ENCODE measurements at places on chromosomes 13 and 19.
A peak's percentile ranks its signal among the peaks of the same experiment; 100 is the strongest.

DNA sequence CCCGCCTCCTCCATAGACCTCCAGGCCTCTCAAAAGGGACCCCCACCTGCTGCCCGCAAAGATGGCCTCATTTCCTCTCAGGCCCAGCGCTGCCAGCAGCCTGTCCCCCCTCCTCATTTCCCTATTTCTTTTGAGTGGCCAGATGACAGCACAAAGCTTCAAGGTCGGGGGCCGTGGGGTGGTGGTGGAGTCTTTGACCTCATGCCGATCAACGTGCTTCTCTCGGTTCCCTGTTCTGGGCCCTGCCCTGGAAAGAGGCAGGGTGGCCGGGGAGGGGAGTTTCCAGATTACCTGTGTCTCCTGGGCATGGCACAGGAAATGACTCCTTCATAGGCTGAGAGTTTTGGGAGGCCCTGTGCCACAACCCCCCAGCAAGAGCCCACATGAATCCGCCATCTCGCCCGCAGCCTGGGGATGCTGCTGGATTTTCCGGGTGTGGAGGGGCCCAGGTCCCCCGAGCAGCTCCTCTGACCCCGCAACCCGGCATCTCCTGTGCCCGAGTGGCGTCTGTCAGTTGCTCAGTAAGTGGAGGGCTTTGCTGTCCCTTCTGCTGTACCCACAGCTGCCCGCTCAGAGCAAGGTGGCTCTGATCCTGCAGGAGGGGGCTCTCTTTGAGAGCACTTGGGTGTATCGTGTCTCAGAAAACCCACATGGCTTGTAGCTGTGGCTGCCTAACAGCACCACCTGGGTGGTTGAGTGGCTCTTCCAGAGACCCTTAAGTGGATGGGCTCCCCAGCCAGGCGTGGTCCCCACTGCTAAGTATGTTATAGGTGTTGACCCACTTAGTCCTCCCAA is 139.4 kb downstream of the SIPA1L3 start:
- no peak for DNase-seq

GRCh38 chr13:46071590-46072249 is 19.2 kb upstream of the ZC3H13 start:
- no peak for DNase-seq

DNA sequence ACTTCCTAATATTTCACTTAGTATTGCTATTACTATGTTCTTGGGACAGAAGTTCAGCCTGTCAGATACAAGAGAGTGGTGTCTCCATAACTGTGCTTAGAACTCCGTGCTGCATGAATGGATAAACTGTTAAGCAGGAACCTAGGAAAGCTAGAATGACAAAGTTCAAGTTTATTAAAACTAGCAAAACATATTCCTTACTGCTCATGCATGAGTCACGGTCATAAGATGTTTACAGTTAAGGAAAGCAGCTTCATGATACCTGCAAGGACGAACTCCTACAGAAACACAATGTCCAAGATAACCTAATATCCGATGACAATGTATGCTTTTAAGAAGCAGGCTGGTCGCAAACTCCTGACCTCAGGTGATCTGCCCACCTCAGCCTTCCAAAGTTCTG is 6.0 kb upstream of the ZNF765 start:
- DNase-seq = no peak

GRCh38 chr19:53786744-53787143 is 37.4 kb downstream of the NLRP12 start:
- no peak for DNase-seq

DNA sequence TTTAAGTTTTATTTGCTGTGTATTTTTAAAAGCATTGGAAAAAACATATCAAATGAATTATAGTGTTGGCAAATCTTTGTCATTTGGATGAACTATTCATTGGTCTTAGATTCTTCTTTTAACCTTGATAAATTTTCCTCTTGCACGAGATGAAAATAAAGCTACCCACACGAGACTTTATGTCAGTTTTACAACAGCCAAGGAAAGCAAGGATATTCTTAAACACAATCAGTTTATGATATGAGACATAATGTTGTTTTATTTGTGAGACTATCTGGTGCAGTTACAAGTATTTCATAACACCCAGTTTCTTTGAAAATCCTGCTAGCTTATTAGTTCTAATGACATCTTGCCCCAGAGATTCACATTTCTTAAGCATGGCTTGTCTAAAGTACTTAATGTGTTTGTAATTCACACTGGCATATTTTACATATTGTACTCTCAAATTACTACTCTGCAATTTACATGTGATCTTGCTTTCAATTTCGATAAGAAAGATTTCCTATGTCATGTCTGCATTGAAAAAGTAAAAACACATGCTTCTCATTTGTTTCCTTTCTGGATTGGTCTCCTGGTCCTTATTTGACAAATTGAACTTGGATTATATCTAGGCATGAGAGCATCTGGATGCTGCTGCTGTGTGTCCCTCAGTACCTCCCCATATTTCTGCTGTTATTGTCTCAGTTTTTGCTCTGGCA is 955.5 kb upstream of the PCDH9 start:
- no peak for DNase-seq

- DNase-seq = no peak
Measured at GRCh38 chr13:91291078-91291477, 56.4 kb upstream of the MIR17HG start.

DNA sequence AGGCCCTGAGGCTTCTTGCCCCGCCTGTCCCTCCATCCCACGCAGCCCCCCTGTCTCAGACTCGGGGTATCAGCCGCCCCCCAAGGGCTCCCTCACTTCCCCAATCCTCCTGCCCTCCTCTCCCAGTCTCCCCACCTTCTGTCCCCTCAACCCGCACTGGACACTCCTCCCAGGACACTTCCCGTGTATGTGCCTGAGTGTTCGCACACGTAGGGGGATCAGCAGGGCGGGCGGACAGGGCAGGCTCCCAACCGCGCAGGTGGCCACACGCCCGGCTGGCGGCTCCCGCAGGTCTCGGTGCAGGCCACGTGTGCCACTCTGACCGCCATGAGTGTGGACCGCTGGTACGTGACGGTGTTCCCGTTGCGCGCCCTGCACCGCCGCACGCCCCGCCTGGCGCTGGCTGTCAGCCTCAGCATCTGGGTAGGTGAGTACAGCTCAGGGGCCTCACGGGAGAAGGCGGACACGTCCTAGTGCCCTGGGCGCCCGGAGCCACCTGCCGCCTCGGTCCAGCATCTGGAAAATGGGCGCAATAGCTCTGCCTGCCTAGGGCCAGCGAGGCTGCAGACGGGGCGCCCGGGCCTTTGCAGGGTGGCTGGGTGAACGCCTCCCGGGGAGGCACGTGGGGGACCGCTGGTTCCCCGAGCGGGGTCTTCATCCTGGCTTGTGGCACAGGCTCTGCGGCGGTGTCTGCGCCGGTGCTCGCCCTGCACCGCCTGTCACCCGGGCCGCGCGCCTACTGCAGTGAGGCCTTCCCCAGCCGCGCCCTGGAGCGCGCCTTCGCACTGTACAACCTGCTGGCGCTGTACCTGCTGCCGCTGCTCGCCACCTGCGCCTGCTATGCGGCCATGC is 2.3 kb downstream of the KISS1R start:
- DNase-seq = no peak

DNA sequence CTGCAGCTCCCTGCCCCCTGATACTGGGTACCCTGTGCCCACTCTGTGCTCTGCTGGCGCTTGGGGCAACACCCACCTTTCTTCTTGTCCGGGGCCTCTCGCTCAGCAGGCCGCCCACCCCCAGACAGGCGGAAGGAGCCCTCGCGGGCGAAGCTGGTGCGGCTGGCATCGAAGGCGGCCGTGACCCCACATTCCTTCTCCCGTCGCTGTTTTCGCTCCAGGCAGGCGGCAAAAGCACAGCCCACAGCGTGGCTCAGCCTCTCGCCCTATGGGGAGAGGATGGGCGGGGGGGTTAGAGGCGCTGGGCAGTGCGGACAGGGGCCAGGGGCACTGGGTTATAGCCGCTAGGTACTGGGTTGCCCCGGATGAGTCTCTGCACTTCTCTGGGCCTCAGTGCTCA is 13.3 kb downstream of the NUMBL start:
- no peak for DNase-seq

GRCh38 chr19:57934820-57935665 is at the start of gene ZNF418:
TSS of gene ZNF418 (minus strand) at chr19:57935402. CDS start at chr19:57933822, 1,580 bp downstream.
- peak; percentile 56 for DNase-seq

GRCh38 chr19:8438236-8438635 is 6.5 kb upstream of the HNRNPM start:
- DNase-seq = no peak

DNA sequence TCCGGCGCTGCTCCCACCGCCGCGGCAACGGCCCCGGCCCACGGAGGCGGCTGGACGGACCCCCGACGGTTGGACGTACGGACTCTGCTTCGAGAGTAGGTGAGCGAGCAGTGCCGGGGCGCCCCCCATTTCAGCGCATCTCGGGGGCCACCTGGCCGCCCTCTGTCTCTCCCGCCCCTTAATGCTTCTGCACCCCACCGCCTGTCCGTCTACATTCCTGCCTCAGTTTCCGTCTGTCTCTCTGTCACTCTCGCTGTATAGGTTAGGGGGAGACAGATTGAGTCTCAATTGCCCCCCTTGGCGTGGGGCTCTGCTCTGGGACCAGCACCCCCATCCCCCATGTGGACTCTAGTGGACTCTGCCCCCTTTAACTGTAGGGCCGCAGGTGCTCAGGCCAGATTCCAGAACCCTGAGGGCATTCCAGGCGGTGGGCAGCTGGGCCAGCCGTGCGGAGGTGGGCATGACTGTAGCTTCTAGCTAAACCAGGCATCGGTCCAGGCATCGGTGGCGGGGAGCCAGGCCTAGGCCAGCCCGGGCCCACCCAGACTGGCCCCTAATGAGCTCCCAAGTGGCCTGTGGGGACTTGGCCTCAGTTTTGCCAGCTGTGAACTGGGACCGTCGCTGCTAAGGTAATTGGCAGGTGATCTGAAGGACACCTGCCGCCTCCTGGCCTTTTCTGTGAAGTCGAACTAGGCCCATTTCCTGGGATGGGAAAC is 373 bp downstream of the TNFAIP8L1 start:
- DNase-seq = no peak

DNA sequence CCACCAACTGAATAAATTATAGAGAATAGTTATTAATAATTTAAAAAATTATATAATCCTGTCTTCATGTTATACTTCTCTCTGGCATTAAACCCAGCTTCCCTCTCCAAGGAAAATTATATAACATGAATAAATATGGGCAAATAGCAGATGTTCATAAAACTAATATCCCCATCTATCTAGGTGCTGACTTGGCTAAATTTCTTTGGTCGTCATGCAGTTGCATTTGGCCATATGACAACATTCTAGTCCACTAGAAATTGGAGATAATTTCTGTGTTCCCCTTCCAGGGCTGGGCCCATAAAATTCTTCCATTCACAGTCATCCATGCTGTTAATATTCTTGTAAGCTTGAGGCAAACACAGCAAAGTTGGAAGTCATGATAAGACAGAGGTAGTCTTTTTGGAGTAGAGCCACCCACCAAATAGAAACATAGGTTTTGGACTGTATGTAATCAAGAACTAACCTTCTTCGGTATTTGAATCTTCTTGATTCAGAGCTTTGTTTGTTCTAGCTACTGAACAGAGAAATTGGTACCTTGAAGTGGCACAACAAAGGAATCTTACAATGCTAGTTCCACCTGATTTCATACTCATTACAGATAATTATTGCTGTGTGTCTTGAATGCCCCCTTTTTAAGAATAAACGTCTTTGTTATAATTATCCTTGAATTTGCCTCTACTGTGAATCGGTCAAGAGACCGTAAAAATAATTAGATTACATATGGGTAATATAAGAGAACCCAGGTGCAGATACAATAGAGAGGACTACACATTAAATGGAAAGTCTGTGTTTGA is 678.5 kb upstream of the PCDH20 start:
- DNase-seq = no peak

DNA sequence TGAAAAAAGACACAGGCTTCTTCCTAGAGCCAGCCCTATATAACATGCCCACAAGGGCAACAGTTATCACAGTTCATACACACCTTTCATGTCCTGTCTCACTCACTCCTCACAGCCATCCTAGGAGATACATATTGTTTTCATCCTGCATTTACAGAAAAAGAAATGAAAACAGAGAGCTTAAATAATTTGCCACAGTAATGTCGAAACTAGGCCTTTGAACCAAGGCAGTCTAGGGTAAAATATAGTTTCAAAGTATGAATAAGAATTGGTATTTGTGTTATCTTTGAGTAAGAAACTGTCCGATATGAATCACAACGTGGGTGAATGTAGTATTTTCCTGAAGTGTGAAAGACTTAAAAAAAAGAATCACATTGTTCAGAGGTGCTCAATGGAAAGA is 26.8 kb downstream of the CLDN10 start:
- DNase-seq = no peak

DNA sequence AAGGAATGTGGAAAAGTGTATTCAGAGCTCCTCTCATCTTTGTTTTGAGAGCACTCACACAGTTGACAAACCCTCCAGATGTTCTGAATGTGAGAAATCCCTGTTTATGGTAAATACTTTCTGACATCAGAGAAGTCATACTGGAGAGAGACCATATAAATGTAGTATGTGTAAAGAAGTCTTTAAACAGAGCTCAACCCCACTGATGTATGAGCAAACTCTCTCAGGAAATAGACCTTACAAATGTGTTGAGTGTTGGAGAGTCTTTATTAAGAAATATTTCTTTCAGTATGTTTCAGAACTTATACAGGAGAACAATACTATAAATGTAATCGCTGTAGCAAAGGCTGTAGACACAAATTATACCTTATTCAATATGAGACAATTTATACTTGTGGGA is 15.7 kb upstream of the ZNF329 start:
- DNase-seq = no peak

GRCh38 chr13:95228130-95228529 is 73.1 kb downstream of the ABCC4 start:
- no peak for DNase-seq

GRCh38 chr19:38942471-38943181 is 11.9 kb downstream of the MRPS12 start:
- DNase-seq = no peak

DNA sequence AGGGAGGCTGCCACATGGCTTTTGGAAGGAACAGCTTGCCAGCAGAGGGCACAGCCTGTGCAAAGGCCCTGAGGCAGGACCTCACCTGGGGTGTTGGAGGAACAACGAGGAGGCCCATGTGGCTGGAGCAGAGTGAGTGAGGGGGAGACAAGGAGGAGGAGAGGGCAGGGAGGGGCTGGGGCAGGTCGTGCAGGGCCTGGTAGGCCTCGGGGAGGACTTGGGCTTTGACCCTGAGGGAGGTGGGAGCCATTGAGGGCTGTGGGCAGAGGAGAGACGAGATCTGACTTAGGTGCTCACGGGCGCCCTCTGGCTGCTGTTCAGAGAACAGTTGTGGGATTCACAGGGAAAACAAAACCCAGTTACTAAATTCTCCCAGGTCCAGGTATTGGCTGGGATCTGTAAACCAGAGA is 25.2 kb downstream of the ZNRF4 start:
- no peak for DNase-seq

DNA sequence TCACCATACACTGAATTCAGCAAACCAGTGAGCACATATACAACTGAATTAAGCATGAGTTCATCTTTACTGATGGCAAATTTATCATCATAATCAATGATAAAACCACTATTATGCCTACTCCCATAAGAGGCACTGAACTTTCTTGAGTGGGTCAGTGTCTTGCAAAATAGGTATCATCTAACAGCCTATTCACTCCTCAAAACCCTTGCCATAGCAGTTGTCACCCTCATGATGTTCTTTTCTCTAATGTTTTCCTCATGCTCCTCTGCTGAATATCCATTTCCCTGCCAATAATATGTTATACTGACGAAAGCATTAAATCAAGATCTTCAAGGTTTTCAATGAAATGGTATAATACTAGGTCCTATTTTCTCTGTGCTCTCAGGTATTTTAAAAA is 5.6 kb downstream of the ARGLU1 start:
- DNase-seq = no peak

GRCh38 chr19:46571495-46571894 is 29.6 kb upstream of the CALM3 start:
- DNase-seq = no peak

GRCh38 chr13:79782541-79783205 is 301.7 kb downstream of the NDFIP2 start:
- no peak for DNase-seq
